ENCODE measurements at places on chromosomes 2 and 18.
A peak's percentile ranks its signal among the peaks of the same experiment; 100 is the strongest.

DNA sequence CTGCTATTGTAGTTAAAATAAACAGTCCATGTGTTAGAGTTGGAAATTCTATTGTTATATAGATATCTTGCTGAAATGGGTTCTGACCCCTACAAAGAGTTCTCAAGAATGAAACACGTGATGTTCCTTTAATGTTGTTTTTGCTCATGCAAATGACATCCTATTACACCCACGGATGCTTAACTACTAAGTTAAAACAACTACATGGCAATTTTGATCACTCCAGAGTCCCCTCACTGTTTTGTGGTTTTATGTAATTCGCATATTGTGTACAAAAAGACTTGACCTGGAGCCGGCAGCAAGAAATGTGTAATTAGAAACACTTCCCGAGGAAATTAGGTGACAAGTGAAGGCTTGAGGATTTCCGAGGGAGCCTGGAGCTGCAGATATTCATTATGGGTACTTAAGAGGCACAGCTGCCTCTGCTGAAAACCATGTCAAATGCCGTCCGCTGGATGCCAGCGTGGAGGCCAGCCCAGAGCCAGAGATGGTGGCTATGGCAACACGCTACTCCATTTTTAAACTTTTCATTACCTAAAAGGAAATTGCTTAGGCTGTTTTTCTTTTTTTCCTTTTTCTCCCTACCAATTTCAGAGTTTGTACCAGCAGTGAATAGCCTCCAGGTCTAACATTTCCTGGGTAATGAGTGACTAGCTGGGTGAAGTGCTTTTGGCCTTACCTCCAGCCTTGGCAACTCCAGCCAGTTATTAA lies 21.0 kb upstream of the CABLES1 start:
- DNase-seq = no peak

DNA sequence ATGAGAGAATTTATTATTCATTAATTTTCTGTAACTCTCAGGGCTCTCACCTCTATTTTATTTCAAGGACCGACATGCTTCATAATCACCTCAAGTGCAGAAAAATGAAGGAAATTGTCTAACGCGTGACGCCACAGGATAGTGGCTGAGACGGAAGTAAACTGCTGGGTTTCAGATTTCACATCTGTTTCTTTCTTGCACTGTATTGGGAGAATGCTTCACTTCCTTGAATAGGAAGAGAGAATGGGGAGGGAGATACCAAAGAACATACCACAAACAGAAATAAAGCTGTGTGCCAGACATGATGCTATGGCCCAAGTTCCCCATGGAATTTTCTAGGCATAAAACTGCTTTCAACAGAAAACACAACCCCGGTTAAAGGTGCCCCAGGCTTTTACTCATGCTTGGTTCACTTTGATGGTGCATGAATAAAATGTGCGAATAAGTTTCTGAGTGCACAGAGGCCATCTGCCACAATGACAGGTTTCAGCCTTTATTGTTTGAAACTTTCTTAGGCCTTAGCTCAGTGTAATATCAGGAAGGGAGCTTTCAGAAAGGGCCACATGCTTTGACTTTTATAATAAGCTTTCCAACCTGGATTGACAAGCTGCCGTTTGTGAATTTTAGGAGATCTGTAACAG lies 1116.4 kb downstream of the SOCS6 start:
- no peak for DNase-seq

GRCh38 chr18:8675057-8675456 lies 30.3 kb upstream of the MTCL1 start:
- no peak for DNase-seq

DNA sequence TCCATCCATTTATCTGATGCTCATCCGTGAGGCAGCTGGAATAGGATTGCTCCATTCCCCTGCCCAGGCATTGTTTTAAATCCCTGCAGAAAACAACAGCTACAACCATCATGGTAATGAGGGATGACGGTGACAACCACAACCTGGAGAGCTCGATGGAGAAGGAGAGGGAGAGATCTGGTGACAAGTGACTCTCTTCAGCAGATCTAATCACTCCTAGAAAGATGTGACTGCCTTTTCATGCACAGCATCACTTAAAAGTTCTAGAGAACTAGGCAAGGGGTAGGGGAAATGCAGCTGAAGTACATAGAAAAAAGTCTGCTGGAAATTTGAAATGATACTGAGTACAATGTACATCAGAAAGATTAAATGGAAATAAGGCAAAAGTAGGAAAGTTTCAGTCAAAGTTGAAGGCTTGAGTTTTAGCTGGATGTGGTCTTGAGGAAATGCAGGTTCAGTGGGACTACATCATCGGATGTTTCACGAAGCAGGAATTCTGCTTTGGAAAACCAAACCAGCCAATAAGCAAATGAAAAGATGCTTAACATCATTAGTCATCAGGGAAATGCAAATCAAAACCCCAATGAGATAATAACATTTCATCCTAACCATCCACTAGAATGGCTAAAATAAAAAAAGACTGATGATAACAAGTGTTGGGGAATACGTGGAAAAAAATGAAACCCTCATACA lies 6.8 kb upstream of the ARHGAP25 start:
- no peak for DNase-seq

DNA sequence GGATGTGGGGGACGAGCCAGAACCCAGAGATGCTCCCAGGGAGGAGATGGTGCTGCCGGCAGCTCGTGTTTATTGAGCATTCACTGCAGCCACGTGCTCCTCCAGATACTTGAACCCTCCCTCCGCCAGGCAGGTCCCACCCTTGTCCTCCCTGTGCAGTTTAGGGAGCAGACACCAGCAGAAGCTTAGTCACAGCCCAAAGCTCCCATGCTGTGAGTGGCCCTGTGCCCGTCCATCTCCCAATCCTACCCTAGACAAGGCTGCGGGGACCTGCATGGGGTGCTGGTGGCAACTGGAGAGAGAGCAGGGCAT lies 176.5 kb upstream of the COPS8 start:
- no peak for DNase-seq

GRCh38 chr2:237217995-237218616 lies 132.4 kb downstream of the COPS8 start:
- no peak for DNase-seq

- no peak for DNase-seq
These were observed 131.5 kb upstream of the MEIS1 start for GRCh38 chr2:66303471-66303870.

GRCh38 chr2:232877940-232878511 lies 8.0 kb downstream of the SNORC start:
- no peak for DNase-seq

DNA sequence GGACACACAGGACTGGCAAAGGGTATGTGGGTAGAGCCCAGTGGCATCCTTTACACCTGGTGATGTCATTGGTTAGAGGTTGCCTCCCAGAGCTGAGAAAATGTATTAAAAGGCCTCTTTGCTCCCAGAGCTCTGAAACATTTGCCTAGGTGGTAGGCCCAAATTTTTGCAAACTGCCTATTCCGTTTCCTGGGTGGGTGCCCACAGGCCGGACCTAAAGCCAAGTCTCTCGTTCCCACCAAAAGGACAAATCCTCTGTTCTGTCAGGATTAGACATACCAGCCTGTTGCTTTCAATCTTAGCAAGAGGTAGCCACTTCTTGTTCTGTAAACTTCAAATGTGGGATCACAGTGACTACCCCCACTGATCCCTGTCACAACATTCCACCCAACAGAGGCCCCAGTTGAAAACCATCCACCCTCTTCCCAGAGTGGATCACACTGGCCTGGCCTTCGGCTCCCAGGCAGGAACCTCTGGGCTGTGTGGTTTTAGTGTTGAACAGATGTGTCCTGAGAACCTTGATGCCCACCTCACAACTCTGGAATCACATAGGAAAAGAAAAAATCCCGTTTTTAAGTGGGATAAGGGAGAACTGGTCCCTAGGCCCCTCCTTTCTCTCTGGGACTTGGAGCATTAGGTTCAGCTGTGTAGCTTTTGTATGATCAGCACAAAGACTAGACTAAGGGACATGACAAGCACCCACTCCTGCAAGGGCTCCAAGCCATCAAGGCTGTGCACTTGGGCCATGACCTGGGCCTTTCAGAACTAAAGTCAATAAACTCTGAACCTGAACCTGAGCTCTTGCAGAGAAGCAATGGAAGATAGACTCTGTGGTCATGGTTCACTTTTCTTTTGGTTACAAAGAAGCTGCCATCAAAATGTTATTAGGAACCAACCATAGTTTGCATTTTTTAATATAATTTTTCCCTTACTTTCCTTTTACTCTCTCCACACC lies 211.3 kb downstream of the CYP26B1 start:
- peak; percentile 21 for DNase-seq

- no peak for DNase-seq
These were observed 164.7 kb downstream of the GRB14 start for GRCh38 chr2:164456619-164457018.

GRCh38 chr18:40546875-40547274 lies 1408.2 kb upstream of the PIK3C3 start:
- no peak for DNase-seq

DNA sequence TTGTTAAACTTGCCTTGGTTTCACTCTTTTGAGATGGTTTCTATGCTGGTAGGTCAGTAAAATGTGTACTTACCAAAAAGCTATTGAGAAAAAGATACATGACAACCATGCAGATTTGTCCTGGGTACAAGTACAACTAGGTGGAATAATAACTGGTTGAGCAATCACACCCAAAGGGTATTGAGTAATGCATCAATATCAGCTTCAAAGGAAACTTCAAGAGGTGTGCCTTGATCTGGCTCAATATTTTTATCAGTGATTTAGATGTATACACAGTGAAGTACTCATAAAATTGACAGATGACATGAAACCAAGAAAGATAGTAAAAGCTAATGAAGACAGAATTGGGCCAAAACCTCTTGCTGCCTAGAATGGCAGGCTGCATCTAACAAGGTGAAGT lies 21.7 kb upstream of the GALNT1 start:
- no peak for DNase-seq

- peak; percentile 80 for DNase-seq
These were observed 125.4 kb downstream of the CTIF start for GRCh38 chr18:48663931-48664847.

DNA sequence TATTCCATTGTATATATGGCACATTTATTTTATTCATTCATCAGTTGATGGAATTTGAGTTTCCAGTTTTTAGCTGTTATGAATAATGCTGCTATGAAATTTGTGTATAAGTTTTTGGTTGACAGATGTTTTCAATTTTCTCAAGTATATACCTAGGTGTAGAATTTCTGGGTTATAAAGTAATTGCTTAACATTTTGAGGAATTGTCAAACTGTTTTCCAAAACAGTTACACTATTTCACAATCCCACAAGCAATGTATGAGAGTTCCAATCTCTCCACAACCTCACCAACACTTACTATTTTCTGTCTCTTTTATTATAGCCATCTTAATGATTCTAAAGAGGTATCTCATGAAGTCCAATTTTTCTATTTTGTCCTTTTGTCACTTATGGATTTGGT lies 12.5 kb upstream of the WDSUB1 start:
- no peak for DNase-seq

GRCh38 chr2:100642425-100642824 lies 79.6 kb downstream of the PDCL3 start:
- no peak for DNase-seq

DNA sequence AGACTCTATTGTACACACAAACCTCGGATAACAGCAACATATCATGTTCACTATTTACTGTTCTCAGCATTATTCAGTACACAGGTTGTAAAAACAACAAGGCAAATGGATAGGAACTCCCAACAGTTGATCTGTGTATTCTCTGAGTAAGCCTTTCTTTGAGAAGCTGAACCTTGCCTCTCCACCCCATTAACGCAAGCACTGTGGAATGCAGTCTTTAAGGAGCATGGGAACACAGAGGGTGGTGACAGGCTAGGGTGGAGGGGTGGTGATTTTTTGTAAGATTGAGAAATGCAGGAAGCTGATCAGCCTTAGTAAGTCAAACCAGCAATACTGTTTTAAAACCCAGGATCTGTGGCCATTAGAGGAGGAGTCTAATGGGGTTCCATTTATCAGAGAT lies 19.6 kb upstream of the SERPINB11 start:
- DNase-seq = no peak

DNA sequence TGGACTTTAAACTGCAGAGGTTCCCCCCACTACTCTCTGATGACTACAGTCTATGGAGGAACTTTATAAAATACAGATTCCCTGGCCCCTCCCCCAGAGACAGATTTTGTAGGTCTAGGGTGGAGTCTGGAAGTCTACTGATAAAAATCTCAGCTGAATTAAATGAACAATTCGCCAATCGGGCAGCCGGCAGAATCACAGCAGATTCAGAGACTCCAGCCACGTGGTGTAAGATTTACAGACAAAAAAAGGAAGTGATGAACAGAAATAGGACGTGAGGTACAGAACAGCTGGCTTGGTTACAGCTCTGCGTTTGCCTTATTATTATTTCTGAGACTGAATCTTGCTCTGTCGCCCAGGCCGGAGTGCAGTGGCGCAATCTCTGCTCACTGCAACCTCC lies 21.4 kb upstream of the MTA3 start:
- no peak for DNase-seq

GRCh38 chr2:218381916-218382366 lies at the start of gene SLC11A1:
Gene SLC11A1, plus strand, starts transcription at chr2:218382273. Its CDS starts 96 bp downstream, at chr2:218382369.
- no peak for DNase-seq

DNA sequence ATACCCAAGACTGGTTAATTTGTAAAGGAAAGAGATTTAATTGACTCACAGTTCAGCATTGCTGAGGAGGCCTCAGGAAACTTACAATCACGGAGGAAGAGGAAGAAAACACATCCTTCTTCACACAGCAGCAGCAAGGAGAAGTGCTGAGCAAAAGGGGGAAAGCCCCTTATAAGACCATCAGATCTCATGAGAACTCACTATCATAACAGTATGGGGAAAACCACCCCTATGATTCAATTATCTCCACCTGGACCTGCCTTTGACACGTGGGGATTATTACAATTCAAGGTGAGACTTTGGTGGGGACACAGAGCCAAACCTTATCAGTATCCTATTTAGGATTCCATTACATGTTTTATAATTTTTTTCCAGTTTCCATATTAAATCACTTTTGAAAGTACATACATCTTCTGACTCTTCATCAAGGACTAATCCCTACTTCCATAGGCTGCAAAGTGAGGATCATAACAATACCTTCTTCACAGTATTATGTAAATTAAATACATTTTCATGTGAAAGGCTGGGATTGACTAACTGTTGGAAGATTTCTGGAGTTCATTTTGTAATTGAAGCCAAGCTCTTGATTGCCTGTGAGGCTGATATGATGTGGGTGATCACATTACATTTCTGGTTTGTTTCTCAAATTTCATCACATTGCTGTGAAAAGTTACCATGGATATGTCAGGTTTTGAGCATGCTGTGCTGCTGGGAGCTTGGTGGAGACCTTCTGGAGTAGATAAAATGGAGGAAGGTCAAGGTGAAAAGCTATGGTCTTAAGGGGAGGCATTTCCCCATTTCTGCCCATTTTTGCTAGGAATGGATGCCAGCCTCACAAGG lies 31.7 kb upstream of the CERS6 start:
- no peak for DNase-seq

DNA sequence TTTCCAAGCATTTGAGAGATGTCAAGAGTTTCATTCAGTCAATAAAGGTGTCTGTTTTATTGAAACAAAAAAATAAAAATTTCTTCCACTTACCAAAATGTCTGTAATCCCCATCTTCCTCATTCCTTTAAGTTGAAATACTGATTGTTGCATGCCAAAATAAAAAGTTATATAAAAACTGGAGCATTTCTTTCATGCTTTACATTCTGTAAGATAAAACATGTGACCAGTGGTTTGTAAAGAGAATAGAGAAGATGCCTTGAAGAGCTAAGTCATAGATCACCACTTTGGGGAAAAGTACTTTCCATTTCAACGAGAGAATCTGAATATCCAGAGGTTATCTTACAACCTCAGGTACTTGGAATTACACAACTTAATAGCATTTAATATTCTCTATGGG lies 35.9 kb upstream of the MYO1B start:
- DNase-seq = no peak
